ENCODE measurements at places on chromosomes 16 and 17.

DNA sequence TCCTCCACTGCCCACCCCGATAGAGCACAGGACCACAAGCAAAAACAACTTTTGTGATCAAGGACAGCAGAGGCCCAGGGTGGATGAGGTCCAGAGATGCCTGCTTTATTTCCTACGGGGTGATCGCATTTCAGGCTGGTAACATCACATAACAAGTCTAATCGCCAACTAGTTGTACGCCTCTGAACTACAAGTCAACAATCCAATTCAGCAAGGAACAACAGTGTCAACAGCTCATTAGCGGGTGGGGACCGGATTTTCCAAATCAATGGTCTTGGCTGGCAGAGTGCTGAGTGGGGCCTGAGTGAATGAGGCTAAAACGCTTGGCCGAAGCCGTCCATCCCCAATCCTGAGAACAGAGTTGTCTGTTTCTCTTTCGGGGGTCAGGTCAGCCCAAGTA lies 17.1 kb downstream of the MRM3 start:
- no peak for DNase-seq

- peak; percentile 69 for DNase-seq
These were observed 151.1 kb upstream of the GSE1 start for GRCh38 chr16:85461814-85462713.

DNA sequence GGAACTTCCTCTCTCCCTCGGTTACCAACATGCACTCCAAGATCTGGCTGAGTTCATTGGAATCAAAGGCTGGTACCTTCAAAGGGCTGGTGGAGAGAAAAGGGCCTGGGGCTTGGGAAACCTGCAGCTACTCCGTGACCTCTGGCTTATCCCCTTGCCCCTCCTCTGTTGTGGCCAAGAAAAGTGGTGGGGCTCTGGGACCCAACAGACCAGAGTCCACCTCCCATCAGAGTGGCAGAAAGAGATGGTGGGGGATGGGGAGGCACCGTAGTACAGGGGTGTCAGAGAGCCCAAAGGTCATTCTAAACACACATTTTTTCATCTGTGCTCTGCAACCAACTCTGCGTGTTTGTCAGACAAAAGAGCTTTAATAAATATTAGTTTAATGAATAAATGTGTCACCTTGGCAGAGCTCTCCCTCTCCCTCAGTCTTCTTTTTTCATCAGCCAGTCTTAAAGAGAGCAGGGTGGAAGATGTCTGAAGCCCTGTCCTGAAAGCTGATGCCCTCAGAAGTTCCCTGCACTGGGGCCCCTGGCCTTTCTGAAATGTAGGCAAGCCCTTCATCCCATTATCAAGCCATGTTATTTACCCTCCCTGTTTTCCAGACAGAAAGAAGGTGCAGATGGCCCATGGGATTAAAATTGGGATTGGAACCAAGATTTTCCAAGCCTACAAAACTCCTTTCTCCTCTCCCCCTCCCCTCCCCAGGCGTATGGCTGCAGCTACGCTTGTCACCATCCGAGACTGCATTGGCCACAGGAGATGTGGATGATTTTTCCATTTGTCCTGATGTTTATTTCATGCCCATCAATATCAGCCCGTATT lies 227.3 kb downstream of the CCDC182 start:
- no peak for DNase-seq

DNA sequence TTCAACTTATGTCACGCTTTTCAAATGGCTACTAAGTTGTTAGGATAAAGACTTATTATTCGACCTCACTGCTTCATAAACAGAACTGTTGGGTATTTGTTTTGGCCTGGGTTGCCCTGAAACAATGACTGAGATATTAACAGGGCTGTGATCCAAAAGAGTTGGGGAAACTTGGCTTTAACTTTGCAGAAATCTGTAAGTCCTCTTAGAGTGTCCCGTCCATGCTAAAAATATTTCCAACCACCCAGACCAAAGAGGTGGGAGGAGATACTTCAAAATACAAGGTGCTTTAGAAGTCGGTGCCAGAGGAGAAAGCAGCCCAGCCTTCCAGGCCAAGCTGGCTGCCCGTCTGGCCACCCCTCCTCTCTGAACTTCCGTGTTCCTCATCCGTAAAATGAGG lies 16.1 kb upstream of the SPATA32 start:
- no peak for DNase-seq

DNA sequence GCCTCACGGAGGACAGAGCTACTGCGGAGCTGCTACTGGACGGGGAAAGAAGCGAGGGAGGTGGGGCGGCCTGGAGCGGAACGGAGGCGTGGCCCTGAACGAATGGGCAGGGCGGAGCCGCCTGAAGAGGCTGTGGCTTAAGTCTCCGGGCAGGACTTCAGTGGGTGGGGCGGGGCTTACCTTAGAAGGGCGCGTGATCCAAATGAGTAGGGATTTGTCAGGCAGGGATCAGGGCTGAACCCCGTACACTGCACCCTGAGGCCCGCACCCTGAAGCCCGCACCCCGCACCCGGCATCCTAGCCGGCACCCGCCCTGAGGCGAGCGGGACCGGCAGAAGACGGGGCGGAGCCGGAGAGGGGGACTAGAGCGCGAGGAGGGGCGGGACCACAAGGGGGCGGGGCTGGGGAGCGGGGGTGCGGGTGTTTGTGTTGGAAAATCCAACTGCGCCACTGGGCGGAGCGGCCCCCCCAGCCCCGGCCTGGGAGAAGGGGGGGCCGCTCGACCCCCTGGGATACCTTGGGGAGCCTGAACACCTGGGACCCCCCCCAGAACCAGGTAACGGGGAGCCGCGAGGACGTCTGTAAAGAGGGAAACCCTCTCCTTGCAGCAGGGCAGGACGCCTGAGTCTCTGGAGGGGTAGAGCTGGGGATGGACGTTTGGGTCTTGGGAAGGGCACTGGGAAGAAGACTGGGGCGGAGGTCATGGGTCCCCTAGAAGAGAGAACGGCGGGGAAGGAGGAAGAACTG lies at the start of gene KDM6B:
KDM6B (plus strand) TSS at position 423 of the 747 bp plus-strand sequence. CDS start 11,338 bp downstream, outside the sequence.
- peak; percentile 85 for DNase-seq

DNA sequence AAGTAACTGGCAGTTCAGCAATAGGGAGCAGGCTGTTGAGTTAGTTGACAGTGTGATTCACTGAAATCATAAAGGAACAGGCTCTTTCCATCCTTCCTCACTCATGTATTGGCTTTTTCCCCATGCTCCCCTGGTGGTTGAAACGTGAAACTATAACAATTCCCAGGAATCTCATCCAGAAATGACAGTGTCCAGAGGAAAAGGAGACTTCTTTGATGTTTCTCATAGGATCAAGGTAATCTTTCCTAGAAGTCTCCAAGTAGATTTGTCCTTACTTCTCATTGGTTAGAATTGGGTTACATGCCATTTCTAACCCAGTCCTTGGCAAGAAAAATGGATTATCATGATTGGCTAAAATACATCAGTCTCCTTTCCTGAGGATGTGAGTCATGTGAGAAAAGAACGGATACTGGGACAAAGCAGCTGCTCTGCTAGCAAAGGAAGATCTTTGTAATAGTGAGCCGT lies 14.4 kb downstream of the TTC19 start:
- peak; percentile 76 for DNase-seq

- peak; percentile 36 for DNase-seq
These were observed 6.3 kb upstream of the CBFB start for GRCh38 chr16:67022531-67023214.

DNA sequence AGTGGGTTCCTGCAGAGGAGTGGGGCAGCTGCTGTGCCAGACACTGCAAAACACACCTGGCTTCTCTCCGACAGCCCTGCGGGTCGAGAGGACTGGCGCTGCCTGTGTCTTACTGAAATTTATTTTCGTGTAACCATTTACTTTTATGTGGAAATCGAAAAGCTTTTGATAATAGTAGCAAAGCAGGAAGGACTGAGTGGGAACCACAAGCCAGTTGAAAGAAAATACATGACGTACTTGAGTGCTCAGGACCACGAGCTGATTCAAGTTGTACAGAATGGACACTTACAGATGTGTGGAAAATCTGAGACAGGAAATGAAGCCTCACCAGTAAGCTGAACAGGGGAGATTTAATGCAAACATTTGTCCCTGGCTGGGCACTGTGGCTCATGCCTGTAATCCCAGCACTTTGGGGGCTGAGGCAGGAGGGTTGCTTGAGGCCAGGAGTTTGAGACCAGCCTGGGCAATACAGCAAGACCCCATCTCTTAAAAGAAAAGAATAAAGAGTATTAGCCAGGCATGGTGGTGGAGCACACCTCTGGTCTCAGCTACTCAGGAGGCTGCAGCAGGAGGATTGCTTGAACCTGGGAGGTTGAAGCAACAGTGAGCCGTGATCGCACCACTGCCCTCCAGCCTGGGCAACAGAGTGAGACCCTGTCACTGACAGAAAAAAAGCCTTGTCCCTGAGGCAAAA lies 11.3 kb upstream of the RPL13 start:
- no peak for DNase-seq

DNA sequence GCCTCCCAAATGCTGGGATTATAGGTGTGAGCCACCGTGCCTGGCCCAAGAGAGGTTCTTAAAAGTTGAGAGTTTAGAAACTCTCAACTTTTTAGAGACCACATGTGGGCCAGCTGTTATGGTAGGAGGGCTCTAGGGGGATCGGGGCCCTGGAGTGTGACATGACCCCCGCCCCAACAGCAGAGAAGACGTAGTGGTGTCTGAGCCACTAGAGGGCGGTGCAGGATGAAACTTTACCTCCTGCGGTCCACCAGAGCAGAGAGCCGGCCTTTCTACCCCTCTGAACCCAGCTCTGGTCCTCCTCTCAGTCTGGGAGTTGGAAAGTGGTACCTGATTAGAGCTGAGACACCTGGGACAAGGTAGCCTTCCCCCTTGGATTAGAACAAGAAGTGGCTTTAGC lies 7.4 kb downstream of the CDK5RAP3 start:
- peak; percentile 52 for DNase-seq

GRCh38 chr17:35416659-35417058 lies 15.6 kb downstream of the SLFN12 start:
- no peak for DNase-seq

GRCh38 chr16:78045865-78046581 lies 23.7 kb downstream of the CLEC3A start:
- DNase-seq, result peak; percentile 43

DNA sequence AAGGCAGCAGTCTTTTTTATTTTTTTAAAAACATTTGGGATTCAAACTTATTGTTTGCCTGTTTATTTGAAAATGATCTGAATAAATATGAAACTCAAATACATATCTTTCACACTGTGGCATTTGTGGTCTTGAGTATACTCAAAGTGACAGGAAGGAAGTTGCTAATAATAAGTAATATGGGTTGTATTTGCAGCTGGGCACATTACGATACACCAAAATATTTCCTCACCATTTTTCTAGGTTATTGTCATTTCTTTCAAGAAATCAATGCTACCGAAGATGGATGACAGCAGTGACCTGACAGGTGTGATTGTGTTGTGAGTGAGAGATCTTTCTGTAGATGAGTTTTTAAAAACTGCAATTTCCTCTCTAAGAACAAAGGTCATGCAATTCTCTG lies 665.7 kb downstream of the CDH8 start:
- no peak for DNase-seq

GRCh38 chr16:84527532-84528269 lies 23.2 kb upstream of the MEAK7 start:
- DNase-seq, result no peak

DNA sequence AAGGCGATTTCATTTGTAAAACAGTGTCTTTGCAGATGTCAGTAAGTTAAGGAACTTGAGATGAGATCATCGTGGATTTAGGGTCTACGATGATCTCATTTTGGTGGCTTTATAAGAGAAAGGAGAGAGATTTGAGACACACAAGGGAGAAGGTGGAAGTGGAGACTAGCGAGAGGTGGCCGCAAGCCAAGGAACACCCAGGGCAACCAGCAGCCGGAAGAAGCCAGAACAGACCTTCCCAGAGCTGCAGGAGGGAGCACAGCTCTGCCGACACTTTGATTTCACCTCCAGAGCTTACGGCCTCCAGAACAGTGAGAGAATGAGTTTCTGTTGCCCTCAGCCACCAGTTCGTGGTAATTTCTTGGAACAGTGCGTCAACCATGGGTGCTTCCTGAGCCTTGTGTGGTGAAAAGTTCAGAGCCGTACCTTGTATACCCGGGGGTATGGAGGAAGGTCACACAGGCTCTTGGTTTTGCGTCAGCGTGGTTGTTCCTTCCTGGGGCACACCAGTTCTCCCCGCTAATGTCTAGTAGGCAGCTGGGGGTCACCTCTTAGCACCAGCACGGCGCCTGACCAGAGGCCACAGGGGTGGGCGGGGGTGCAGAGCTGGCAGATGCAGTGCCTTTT lies 12.9 kb upstream of the SEC14L1 start:
- DNase-seq, result peak; percentile 52

Measured in fibroblast of upper back skin (primary cell).